ENCODE measurements at places on chromosomes 16 and 17. TPM values are rescaled to one million over a fixed set of nuclear protein-coding genes. Genes with fewer than 3 reads are reported as not detected.

The CCL8 gene
- not detected for total RNA-seq

- no peak for DNase-seq
- H3K27me3 ChIP-seq: no peaks in the 10 kb centered on the region
- H3K4me3 ChIP-seq: no peak overlapping the region
- peaks cover 19% of the 10 kb centered on the region for H3K4me1 ChIP-seq
- H3K36me3 ChIP-seq: peaks cover 6% of the 10 kb centered on the region
Measured at GRCh38 chr17:63703556-63704258, 3.8 kb upstream of the LIMD2 start.

GRCh38 chr17:35175638-35176415 is 18.4 kb downstream of the SLC35G3 start:
- H3K27ac ChIP-seq: no peak overlapping the region
- no peak for DNase-seq
- H3K27me3 ChIP-seq: peaks cover 16% of the 10 kb centered on the region
- H3K36me3 ChIP-seq: no peaks in the 10 kb centered on the region
- no peaks in the 10 kb centered on the region for H3K4me1 ChIP-seq

GRCh38 chr16:65125322-65125721 is 3.5 kb upstream of the CDH11 start:
- H3K27ac ChIP-seq: peak overlapping the region; percentile 23
- H3K27me3 ChIP-seq: peaks cover 54% of the 10 kb centered on the region
- peaks cover 31% of the 10 kb centered on the region for H3K4me1 ChIP-seq

GRCh38 chr16:16183562-16183961 is 39.7 kb downstream of the ABCC6 start:
- no peak for DNase-seq
- no peak overlapping the region for H3K27ac ChIP-seq
- no peaks in the 10 kb centered on the region for H3K4me1 ChIP-seq

DNA sequence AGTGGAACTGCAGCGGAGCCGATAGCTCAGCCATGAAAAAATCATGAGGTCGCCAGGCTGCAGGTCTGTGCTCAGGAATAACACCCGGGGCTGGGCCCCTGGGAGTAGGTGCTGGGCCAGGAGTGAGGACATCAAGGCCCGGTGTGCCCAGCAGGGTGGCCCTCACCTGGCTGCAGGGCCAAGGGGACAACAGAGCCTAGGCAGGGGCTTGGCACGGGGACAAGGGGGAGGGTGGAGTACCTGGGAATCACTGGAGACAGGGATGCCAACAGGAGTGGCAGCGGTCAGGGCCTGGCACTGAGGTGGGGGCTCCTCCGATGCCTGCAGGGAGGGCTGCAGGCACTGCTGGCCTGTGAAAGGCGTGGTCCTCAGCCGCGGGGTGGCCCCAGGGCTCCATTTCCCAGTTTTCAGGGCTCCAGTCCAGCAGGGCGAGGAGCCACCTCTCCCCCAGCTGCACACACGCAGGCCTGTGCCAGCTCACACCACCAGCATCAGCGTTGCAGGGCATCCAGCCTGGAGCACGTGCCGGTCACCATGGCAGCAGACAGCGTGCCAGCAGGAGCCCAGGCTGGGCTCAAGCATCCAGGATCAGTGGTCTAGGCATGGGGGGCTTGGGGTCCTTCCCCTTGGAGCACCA is 4.7 kb upstream of the FSCN2 start:
- no peaks in the 10 kb centered on the region for H3K36me3 ChIP-seq
- no peak for DNase-seq
- peaks cover 9% of the 10 kb centered on the region for H3K27me3 ChIP-seq
- peaks cover 12% of the 10 kb centered on the region for H3K4me1 ChIP-seq
- no peak overlapping the region for H3K4me3 ChIP-seq
